ENCODE measurements at places on chromosomes 5 and 9.

DNA sequence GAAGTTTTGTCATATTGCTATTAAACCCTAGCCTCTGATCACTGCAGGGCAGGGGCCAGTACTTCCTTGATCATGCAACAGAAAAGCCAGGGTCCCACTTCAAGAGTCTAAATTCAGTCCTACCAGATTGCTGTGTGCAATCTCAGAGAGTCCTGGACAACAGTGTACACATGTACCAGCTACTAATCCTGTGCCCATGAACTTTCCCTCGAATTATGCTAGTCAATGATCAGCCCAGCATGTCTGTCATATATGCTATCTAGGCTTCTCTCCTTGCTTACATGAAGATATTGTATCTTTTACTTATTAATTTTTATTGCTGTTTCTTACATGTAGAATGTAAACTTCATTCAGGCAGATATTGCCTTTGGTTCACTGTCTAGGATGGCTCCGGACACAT lies 367.0 kb downstream of the NTRK2 start:
- DNase-seq, result no peak

GRCh38 chr5:66757219-66757833 lies 161.1 kb downstream of the MAST4 start:
- peak; percentile 36 for DNase-seq

- no peak for DNase-seq
Measured at GRCh38 chr9:98971168-98971914, 27.6 kb downstream of the COL15A1 start.

GRCh38 chr9:99948896-99949295 lies 42.4 kb downstream of the STX17 start:
- peak; percentile 21 for DNase-seq

- no peak for DNase-seq
Measured at GRCh38 chr9:16329671-16330113, 540.8 kb downstream of the BNC2 start.

- no peak for DNase-seq
Measured at GRCh38 chr5:127337876-127338275, 47.3 kb downstream of the MEGF10 start.

DNA sequence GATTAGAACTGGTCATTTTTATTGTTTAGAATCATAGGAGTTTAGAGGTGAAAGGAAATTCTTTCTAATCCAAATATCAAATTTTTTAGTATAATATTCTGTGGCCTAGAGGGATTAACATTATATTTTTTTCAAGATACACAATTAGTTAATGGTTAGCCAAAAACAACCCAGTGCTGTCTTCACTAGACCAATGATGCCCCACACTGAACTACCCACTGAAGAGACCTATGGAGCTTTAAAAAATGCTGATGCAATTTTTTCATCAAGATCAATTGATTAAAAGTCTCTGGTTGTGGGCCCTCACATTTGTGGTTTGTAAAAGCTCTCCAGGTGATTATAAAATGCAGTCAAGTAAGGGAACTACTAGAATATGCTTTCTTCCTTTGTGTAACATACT lies 274.1 kb upstream of the C9orf72 start:
- DNase-seq, result no peak

GRCh38 chr9:21121595-21122251 lies 19.9 kb downstream of the IFNW1 start:
- no peak for DNase-seq

GRCh38 chr5:153981905-153982605 lies 56.7 kb downstream of the FAM114A2 start:
- no peak for DNase-seq

- no peak for DNase-seq
Measured at GRCh38 chr5:136018814-136019783, 9.7 kb upstream of the TGFBI start.

DNA sequence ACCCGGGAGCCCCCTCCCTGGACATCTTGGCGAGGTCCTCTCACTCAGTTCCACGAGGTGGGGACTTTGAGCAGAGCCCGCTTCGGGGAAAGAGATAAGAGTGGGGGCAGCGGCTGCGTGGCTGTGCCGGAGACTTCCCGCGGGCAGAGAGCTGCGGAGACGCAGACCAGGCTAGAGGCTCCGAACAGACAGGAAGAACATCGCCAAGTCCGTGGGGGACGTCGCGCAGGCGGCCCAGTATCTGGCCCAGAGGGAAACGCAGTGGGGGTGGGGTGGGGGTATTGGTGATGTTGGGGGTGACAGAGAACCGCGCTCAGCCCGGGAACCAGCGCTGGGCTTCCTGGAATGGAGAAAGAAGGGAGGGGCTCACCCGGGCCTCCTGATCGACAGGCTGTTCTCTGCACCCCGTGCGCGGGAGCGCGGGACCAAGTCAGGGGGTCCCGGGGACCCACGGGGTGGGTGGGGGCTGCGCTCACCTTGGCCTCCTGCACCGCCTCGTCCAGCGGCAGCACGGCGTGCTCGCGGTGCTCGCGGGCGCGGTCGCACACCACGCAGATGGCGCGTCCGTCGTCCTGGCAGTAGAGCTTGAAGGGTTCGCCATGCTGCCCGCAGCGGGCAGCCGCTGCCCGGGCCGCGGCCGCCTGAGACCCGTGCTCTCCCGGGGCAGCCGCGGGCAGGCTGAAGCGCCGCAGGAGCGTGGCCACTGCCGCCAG lies 727 bp downstream of the TRIM7 start:
- no peak for DNase-seq

- no peak for DNase-seq
Measured at GRCh38 chr5:140603734-140604133, 29.2 kb downstream of the CD14 start.

DNA sequence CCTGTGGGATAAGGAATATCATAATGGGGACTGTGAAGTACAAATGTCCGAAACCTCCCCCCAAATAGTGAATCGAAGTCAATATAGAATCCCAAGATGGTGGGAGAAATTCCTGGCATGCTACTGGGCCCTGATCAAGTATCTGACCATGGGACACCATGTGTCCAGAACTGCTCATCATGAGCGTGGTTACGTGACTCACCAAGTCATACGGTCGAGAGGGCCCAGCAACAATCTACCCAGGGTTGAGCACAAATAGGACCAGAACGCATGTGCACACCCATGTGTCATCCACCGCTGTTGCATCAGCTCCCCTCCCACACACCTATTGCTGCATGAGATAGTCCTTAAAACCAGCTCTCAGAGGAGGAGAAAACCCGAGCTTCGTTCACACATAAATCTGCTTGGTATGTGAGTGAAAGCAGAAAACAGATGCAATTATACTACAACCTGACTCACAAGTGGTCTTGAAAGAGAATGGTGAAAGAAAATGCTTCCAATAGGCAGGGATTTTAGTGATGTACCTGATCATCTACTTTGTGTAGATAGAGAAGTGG lies 353.2 kb downstream of the CWC27 start:
- no peak for DNase-seq

GRCh38 chr5:77494935-77495334 lies 2.8 kb upstream of the WDR41 start:
- DNase-seq, result no peak

GRCh38 chr5:140108093-140109017 lies 5.6 kb upstream of the PURA start:
- DNase-seq, result peak; percentile 20

DNA sequence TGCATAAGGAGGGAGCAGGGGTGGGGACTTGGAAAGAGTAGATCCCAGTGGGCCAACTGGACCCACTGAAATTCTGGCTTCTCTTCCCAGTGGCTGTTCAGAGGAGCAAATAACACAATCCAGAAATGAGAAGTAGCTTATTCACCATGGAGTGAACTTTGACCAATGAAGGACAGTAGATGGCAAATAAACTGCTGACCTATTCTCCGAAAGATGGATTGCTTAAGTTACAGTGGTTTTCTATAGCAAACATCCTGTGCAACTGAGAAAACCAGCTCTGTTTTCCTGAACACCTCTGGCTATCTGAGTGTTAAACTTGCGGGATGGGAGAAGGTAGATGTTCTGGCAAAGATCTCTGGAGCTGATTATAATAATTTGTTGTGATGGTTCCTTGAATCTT lies 325.1 kb downstream of the SPATA31D1 start:
- DNase-seq, result no peak

- no peak for DNase-seq
Measured at GRCh38 chr5:135894276-135894675, 1.4 kb downstream of the IL9 start.

DNA sequence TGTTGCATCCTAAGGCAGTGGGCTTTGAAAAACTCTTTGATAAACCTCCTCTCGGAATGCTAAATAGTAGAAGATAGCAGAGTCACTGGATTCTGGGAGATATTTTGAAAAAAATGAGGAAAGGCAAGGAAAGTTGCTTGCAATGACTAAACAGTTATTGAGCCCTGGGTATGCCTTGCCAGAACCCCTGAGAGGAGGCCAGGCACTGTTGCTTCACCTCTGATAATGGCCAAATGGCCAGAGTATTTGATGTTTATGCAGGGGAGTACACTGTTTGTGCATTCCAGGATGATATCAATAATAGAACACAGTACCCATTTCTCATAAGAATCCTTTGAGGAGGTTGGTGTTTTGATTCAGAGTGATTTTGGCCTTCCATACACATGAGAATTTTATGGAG lies 935.1 kb upstream of the WWC1 start:
- no peak for DNase-seq

GRCh38 chr5:158756871-158757270 lies 342.8 kb downstream of the EBF1 start:
- DNase-seq, result no peak

DNA sequence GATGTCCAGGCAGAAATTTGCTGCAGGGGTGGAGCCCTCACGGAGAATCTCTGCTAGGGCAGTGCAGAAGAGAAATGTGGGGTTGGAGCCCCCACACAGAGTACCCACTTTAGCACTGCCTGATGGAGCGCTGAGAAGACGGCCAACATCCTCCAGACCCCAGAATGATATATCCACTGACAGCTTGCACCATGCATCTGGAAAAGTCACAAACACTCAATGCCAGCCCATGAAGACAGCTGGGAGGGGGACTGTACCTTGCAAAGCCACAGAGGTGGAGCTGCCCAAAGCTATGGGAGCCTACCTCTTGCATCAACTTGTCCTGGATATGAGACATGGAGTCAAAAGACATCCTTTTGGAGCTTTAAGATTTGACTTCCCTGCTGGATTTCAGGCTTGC lies 426.3 kb upstream of the FAM174A start:
- DNase-seq, result no peak

GRCh38 chr9:98501819-98502218 lies 206.9 kb downstream of the GABBR2 start:
- no peak for DNase-seq

- no peak for DNase-seq
Measured at GRCh38 chr9:114223564-114224246, 68.4 kb downstream of the COL27A1 start.

DNA sequence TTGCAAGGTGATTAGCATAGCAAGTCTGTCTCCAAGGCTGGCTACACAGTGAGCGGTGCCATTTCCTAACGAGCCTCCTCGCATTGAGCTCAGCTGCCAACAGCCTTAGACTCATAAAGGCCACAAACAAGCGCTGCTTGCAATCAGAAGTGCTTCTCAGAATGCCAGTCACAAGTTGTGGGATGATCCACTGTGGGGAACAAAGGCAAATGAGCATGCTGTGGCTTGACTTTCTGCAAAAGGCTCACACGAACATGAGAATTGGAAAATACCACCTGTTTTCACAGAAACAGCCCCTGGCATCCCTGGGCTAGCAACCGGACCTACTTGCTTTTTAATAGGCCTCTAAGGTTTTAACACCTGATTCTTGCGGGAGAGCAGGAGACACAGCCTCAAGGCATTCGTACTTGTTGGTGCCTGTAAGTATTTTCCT lies 215.5 kb downstream of the FANCC start:
- DNase-seq, result no peak

GRCh38 chr9:438066-438465 lies 223.4 kb downstream of the DOCK8 start:
- no peak for DNase-seq

- no peak for DNase-seq
Measured at GRCh38 chr9:706606-707459, 134.7 kb upstream of the DMRT1 start.

DNA sequence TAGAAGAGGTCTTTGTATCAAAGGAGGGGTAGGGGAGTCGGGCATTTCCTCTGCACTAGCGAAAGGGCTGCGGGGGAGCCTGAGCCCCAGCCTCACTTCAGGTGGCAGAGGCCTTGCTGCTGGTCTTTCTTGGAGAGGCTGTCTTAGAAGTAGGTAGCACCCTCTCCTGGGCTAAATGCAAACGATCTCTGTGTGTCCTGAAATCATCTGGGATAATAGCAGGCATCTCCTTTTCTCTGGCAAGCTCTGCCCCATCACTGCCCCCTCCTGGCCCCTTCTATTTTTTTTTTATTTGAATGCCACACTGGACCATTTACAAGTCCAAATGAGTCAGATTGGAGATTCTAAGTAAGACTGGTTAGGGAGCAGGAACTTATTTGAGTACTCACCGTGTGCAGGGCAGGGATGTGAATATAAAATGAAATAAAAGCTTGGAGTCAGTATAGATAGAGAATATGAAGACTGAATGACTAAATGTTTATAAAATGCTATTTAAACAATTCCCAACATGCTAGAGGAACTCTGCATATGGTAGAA lies 137.1 kb downstream of the FGF1 start:
- peak; percentile 85 for DNase-seq

DNA sequence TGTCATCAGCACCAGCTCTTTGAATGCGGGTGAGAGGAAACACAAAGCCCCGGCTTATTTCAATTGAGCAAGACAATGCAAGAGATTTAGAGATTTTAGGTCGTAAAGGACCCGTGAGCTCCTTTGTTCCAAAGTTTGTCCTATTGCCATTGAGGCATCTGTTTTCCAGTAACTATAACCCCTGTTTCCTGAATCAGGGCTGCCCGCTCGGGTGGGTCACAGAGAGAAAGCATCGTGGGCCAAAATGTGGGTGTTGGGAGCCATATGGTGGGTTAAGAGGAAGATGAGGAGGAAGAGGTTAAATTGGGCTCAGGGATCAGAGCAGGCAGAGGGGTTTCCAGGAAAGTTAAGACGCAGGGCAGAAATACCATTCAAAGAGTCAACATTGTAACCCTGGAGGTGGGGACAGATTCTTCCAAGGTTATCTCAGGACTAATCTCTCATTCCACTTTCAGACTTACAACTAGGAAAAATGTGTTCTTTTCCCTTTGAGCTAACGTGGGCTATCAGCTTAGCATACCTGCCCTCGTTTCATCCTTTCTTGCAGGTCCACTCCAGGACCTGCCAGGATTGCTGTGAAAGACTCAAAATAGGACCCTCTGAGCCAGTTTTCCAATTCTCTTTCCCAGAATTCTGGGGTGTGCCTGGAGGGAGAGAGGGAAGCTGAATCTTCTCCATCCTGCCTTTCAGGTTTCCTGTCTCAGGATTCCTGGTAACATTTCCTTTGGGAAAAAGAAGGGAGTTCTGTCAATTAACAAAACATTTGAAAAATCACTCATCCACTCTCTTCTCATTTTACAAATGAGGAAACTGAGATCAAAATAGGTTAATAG lies 95.5 kb upstream of the TAF11L2 start:
- no peak for DNase-seq

DNA sequence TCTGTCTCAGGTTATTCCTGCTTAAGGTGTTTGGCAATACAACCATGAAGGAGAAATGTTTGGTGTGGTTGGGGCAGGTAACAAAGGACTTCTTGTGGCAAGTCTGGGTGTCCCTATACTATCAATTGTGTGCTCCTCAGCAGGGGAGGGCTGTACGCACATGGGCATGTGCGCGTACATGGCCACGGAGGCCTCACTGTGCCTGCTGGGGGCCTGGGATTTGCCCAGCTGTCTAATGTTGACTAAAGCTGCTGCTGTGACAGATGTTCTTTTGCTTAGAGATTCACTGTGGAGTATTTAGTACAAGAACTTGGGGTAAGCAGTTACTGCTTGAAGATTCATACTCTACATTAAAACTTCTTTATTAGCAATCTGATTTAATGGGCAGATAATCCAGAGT lies 97.5 kb downstream of the HSPA4 start:
- DNase-seq, result no peak

- peak; percentile 58 for DNase-seq
Measured at GRCh38 chr9:89606624-89607311, 2.0 kb downstream of the GADD45G start.

Data from NCI-H1092 treated with DMSO at 0.1 percent for 48 hours (cell line).